ENCODE measurements at places on chromosomes 5 and 9.
A peak's percentile ranks its signal among the peaks of the same experiment; 100 is the strongest.

- DNase-seq = no peak
Measured at GRCh38 chr5:14413331-14413750, 168.3 kb upstream of the OTULINL start.

GRCh38 chr9:95189251-95190098 lies 128.0 kb downstream of the FANCC start:
- DNase-seq = no peak

DNA sequence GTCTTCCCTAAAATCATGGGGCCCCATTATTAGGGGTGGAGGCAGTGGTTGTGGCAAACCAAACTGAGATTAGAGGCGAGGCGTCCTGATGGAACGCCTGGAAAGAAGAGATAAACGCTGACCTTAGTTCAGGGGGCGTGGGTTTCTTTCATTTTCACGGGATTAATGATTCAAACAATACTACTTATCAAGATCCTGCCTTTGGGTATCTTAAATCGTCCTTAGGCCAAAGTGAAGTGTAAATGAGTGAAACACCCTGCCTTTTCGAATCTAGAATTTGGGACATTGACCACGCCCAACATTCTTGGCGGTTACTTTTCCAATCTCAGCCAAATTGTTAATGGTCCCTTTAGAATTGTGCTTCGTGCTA lies 1.0 kb upstream of the UBTD2 start:
- peak; percentile 32 for DNase-seq

GRCh38 chr5:34531751-34532360 lies 124.3 kb upstream of the RAI14 start:
- no peak for DNase-seq

- no peak for DNase-seq
Measured at GRCh38 chr9:98324801-98325200, 69.4 kb upstream of the TBC1D2 start.

GRCh38 chr5:3417376-3417943 lies 178.2 kb upstream of the IRX1 start:
- DNase-seq = no peak

DNA sequence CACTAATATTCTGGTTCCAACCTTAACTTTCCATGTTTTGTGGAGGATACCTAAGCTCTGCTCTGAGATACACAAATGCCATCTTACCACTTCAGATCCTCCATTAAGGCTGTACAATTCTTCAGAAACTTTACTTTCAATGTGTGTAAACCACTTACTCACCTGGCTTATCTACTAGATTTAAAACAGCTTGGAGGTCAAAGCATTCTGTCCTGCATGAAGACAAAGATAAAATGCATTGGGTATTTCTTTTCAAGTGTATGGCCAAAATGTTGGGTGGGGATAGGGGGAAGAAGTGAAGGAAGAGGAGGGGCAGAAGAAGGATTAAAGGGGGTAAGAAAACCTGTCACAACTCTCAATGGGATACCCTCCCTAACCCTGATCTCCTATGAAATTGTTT lies 939 bp downstream of the GOLGA1 start:
- DNase-seq = no peak

DNA sequence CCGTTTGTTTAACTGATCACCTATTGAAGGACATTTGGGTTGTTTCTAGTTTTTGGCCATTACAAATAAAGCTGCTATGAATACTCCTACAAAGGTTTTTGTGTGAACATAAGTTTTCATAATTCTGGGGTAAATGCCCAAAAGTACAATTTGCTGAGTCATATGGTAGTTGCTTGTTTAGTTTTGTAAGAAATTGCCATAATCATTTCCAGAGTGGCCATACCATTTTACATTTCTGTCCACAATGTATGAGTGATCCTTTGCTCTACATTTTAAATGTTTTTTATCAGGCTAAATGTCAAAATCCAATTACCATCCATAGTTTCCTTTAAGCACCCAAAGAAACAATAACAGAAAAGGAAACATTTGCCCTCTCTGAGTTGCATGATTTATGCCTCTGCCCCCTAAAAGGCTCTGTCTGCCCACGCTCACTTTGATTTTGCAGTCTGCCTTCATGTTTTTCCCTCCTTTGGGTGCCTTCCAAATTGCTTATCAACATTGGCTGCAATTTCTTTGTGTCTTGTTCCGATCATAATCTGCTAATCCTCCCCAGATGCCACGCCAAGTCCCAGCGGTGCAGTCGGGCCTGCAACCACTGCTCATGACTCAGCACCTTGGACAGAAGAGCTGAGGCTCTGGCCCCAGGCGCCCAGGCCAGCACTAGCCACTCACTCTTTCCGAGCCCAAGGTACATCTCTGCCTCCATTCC lies 339.2 kb downstream of the PIK3R1 start:
- DNase-seq = peak; percentile 49

DNA sequence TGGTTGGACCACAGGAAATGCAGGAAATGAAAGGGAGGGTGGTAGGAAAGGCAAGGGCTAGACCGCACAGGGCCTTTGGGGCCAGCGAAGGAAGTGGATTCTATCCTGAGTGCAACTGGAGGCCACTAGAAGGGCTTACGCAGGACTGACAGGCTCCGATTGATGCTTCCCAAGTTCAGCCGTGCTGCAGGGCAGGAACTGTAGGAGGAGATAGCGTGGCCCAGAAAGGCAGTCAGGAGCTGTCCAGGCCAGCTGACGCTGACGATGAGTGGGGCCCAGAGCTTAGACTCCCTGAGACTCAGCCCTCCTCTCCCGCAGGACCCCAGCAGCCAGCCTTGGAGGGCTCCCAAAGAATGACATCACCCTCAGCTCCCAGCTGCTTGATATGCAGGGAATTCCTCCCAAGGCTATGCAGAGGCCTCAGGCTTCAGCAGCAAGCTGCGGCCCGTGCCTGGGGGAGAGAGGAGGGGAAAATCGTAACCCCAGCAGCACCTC lies 48.8 kb downstream of the KCNIP1 start:
- DNase-seq = peak; percentile 89

DNA sequence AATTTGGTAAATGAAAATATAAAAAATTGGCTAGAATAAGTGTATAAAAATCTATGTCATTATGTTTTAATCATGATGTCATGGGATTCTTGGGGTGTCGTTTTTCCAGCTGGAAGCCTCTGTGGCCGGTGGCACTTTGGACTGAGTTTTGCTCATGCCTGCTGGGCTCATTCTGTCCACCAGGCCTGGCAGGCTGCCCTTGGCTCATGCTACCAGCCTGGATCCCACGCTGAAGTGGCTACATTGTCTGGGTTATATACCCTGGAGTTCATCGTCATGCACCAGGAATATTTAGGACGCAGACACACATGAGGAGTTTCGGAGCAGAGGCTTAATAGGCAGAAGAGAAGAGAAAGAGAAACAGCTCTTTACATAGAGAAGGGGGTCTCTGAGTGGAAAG lies 1913.7 kb upstream of the WWC1 start:
- no peak for DNase-seq

DNA sequence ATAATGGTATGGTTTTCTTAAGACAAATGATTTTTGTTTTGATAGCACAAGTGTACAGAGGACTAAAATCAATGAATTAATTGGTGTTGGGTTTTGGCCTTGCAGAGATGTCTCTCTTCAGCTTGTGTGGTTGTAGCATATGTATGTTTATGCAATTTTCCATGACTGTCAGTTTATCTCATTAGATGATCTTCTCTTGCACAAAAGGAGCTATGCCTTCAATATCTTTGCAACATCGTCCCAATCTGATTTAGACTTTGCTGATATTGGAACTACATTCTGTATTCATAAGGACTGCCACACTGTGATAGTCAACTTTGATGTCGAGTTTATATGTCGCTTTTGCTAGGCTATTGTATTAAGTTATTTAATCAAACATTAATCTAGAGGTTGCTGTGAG lies 140.0 kb upstream of the TAF11L2 start:
- no peak for DNase-seq

- DNase-seq = no peak
Measured at GRCh38 chr5:50623666-50624065, 42.8 kb upstream of the PARP8 start.

GRCh38 chr5:73853091-73853490 lies 227.1 kb downstream of the ARHGEF28 start:
- peak; percentile 26 for DNase-seq

- no peak for DNase-seq
Measured at GRCh38 chr9:27054841-27055240, 49.4 kb upstream of the LRRC19 start.

DNA sequence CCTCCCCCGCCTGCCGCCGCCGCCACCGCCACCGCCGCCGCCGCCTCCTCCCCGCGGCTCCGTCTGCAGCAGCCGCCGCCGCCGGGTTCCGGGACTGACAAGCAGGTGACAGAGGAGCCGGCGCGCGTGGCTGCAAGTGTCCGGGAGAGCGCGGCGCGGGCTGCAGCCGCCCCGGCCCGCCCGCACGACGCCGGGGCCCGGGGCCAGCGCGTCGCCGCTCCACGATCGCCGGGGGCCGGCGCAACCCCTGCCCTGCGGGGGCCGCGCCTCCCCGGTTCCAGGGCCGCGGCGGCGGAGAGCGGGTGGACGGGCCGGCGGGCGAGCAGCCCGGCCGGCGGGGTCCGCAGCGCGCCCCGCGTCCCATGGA lies 343 bp downstream of the LMX1B start:
- no peak for DNase-seq

Data from HTR-8/SVneo (cell line).